ENCODE measurements at places on chromosomes 4 and X.

GRCh38 chrX:100600340-100600739 lies 15.6 kb downstream of the TNMD start:
- no peak for DNase-seq

DNA sequence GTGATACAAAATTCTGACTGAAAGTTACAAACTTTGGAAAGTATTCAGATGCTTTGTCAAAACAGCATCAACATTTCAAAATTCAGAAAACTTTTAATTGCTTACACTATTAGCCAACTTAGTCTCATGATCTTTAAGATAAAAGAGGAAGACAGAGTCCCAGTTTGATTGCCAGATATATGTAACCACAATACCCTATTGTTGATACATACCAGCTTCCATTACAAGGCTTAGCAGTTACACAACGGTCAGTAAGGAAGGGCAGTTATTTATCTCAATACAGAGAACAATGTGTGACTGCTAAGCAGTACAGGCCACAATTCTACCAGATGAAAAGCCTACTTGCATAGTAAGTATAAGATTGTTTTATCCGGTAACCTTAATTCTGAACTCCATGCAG lies 138.4 kb downstream of the SPANXN3 start:
- DNase-seq = no peak

- DNase-seq = no peak
Observed at GRCh38 chrX:70262952-70263567, 3.1 kb upstream of the P2RY4 start.

DNA sequence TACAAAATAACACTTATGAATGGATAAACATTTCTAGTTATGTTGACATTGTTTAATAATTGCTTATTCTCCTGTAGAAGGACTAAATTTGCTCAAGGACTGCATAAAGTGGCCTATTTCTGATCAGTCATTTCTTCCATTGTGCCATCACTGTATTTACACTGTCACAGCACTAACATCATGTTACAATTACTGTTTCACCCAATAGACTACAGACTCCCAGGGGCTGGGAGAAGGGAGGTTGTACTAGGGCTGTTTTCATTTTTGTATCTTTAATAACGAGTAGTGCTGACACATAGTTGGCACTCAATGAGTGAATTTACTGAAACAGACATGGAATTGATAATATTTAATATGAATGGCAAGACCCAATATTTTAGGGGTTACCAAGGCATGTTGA lies 139.5 kb downstream of the SLC10A7 start:
- no peak for DNase-seq

DNA sequence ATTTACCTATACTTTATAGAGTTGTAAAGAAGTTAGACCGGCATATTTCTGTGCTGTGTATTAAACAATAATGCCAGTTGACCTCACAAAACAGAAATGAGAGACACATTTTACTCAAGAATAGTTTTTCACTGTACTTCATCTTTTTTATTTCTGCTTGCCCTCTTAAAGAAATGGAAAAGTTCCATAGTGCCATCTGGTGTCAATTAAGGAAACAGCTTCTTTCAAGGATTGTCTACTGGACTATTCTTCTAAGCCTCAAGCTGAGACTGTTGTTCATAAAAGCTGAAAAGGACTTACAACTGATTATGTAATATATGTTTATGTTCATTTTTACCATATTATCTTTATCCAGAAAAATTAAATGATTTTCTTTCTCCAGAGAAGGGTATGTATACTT lies 1523.7 kb downstream of the ARAP2 start:
- no peak for DNase-seq

DNA sequence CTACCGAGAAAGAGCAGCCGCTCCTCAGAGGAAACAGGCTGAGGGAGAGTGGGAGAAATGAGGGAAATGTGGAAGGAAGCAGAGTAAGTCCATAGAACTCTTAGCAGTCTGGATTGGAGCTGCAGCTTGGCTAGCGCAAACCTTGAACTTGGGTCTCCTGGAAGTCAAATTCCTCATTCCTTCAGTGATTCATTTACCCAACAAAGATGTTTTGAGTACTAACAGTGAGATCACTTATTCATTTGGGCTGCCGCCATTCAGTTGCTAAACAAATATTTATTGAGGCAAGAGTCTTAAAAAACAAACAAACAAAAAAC lies 51.5 kb downstream of the SEL1L3 start:
- DNase-seq = no peak

GRCh38 chr4:73018595-73018994 lies 50.9 kb downstream of the COX18 start:
- DNase-seq = no peak

Measured in stimulated activated CD8-positive, alpha-beta memory T cell treated with anti-CD3 and anti-CD28 coated beads, Interleukin-12 subunit alpha, Interleukin-12 subunit beta, amount 100 ng/mL, for 4 hours (primary cell).